ENCODE measurements at places on chromosomes 2 and 18.

GRCh38 chr2:232207174-232207573 lies 171.4 kb upstream of the ALPP start:
- no peak for DNase-seq

- no peak for DNase-seq
Observed at GRCh38 chr2:162839419-162839818, 852 bp upstream of the KCNH7 start.

DNA sequence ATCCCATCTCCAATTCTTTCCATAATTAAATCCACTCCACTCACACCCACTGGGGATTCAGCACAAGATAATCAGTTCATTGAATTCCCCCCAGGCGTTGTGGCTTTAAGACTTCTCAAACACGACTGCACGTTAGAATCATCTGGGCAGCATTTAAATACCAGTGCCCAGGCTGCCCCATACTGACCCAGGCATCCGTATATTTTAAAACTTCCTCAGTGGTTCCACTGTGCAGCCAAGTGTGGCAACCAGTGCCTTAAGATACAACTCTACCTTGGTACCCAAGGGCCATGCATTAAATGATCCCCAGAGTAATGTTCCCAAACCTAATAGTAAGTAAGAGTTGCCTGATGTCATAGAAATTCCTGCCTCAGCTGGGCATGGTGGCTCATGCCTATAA lies 54.3 kb upstream of the BZW1 start:
- DNase-seq: no peak

GRCh38 chr2:118477111-118477862 lies 370.2 kb downstream of the EN1 start:
- no peak for DNase-seq

GRCh38 chr18:3323900-3324299 lies 62.0 kb downstream of the MYL12B start:
- DNase-seq: no peak
